NCI-H187 treated with DMSO at 0.1 percent for 48 hours (cell line): ENCODE measurements at places on chromosomes 16 and 17.

GRCh38 chr16:89000207-89000959, 23.4 kb upstream of the CBFA2T3 start:
- no peak for DNase-seq

DNA sequence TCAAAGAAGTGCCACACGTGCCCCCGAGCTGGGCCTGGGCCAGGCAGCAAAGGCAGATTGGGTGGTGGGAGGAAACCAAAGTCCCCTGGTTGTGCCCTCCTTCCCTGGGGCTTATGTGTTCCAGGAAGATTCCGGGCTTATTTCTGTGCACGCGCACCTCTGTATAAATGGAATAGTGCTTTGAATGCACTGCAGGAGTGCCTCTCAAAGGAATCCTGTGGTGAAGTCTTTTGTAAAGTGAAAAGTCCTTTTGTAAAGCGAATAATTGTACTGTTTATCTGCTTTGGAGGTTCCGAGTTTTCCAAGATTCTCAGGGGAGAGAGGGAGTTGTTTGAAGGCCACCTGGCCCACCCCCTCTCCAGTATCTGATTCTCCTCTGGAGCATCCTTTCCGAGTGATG, 26.8 kb downstream of the C17orf75 start:
- DNase-seq: no peak

DNA sequence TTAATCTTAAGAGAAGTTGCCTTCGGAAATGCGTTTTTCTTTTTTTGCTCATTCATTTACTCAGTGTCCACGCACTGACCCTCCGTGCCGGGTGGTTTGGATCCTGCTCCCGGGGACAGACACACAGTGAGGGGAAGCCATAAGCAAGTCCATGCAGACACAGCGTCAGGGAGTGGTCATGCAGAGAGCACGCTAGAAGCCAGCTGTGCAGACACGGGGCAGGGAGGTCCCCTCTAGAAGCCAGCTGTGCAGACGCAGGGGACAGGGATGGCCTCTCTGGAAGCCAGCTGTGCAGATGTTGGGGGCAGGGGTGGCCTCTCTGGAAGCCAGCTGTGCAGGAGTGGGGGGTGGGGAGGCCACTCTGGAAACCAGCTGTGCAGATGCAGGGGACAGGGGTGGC, 4.8 kb downstream of the GAA start:
- DNase-seq: no peak

DNA sequence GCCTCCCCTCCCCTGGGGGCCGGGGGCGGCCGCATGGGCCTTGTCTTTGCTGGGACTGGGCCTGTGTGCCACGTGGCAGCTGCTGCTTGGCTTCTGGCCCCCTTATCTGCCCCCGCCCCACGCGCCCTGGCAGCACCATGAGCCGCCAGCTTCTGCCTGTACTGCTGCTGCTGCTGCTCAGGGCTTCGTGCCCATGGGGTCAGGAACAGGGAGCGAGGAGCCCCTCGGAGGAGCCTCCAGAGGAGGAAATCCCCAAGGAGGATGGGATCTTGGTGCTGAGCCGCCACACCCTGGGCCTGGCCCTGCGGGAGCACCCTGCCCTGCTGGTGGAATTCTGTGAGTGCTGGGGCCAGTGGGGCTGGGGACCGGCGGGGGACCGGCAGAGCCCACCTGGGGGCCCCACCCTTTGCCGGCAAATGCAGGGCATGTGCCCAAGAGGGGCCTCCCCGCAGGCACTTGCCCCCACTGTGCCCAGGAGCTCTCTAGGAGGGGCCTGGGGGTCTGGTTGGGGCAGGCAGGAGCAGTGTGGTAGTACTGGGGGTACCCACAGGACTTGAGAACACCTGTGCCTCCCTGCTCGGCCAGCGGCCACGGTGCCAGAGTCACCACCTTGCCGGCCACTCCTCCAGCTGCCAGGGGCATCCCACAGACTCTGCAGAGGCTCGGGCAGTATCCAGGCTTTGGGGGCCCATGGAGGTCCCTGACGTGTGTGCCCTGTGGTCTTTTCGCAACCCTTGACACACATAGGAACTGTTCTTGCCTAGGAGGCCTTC, at the start of gene PDIA2:
Gene PDIA2, plus strand, starts transcription at position 132 of the 773 bp plus-strand sequence. Its CDS starts 6 bp downstream, at position 138.
- no peak for DNase-seq

DNA sequence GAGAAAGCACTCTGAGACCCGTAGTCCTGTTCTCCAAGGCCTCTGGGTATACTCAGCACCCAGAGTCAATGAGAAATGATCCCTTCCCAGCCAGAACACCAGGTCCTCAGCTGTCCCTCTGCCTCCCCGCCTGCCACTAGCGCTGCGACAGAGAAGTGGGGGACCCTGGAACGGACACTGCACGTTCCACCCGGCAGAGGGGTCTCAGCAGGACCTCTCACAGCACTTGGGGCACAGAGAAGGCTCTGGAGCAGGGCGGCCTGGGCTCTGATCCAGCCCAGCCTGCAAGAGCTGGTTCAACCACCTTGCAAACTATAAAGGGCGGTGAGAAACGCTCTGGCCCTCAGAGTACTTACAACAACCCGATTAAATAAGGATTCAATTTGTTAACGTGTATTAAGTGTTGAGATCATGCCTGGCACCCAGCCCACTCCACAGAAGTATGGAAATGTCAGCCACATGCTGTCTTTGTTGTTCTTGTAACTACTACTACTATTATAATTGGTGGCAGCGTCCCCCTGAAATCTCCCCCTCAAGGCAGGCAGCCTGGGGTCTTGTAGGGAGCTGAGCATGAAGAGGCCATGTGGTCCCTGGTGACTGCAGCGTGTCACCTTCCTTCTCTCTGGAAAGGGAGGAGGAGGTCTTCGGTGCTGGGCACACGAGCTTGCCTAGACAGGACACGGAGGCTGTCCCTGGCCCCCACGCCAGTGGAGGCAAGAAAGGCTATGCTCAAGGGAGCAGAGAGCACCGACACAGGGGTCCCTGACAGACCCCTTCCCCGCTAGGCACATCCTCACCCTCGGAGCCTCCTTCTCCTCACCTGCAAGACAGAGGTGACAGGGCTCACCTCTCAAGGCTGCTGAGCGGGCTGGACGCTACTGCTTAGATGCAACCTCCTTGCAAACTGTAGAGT, 2.4 kb downstream of the OSGIN1 start:
- no peak for DNase-seq

GRCh38 chr17:40854175-40854814, 12.7 kb downstream of the KRT12 start:
- DNase-seq: no peak

DNA sequence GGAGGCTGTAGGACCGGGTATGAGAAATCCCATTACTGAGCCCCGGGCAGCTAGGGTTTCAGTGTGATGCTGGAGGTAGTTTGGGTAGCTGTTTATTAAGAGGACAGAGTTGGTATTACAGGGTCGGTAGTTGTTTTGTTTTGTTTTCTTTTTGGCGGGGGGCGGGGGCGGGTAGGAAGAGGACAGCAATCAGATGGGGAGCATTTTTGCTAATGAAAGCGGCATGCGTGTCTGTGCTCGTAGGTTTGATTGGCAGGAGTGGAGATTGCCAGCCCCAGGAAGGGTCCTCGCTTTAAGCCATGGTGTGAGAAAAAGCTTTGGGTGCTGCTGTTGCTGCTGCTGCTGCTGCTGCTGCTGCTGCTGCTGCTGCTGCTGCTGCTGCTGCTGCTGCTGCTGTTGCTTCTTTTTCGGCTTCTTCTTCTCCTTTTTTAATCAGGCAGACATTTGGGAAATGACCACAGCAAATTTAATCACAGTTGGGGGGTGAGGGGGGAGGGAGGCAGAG, 498.5 kb upstream of the ZFHX3 start:
- DNase-seq: no peak

DNA sequence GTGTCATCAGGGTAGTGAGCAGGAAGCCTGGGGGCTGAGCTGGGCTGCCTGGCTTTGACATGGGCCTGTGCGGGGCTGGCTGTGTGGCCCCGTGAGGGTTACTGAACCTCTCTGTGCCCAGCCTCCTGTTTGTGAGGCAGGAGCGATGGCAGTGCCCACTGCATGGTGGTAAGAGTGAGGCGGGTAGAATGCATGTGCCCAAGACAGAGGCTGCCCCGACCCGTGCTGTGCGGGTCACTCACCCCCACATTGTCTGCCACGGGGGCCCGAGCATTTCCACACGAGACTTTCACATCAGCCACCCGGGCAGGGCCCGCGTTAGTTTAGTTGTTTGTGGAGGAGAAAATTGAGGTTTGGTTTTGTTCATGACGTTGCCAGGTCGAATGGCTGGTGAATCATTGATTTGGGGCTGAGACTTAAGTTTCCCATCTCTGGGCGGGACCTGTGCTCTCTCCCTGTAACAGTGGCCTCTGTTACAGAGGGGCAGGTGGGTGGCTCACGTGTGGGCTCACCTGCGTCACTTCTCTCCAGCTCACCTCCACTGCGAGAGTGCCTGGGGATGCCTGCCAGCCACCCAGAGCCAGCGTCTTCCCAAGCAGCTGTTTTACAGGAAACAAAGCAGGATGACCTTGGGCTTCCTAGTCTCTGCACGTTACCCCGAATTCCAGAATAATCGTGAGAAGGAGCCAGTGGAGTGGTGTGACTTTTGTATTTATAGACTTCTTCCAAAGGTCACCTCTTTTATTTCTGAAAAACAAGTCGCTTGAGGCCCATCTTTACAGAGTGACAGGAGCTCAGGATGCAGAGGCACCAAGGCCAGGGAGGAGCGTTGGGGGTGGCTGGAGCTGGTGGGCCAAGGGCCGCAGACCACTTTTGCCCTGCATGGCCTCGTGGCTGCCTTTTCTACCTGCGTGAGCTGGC, 150.6 kb downstream of the RPTOR start:
- no peak for DNase-seq
